Suprapubic skin (tissue), 4 donors: ENCODE measurements at places on chromosomes 2 and 18. TPM values are rescaled to one million over a fixed set of nuclear protein-coding genes. Genes with fewer than 3 reads are reported as not detected.

The SP9 gene
- 1.8 TPM for total RNA-seq

The PPP1R1C gene
- total RNA-seq: 2.0 TPM

The ITGA4 gene
- 0.68 TPM for total RNA-seq

The RTP5 gene
- total RNA-seq: not detected

The C1GALT1C1L gene
- total RNA-seq: not detected

The SH3BP4 gene
- total RNA-seq: 82.6 TPM

The RSAD2 gene
- not detected for total RNA-seq

The COL6A3 gene
- 79.2 TPM for total RNA-seq

The SNTG2 gene
- 3.2 TPM for total RNA-seq

The ALPI gene
- total RNA-seq: not detected

The IL36B gene
- 2.9 TPM for total RNA-seq

The STRN gene
- total RNA-seq: 36.4 TPM

The RGPD4 gene
- total RNA-seq: 0.08 TPM

The NEB gene
- total RNA-seq: 19.1 TPM

The CCDC141 gene
- 0.08 TPM for total RNA-seq

The TEKT4 gene
- not detected for total RNA-seq

The SCYGR4 gene
- total RNA-seq: 1.5 TPM

The FAM161A gene
- total RNA-seq: 3.8 TPM

The MOCOS gene
- 4.6 TPM for total RNA-seq

The G6PC2 gene
- not detected for total RNA-seq

The SCN7A gene
- total RNA-seq: 2.5 TPM

The FLACC1 gene
- not detected for total RNA-seq

The KIAA2012 gene
- 0.16 TPM for total RNA-seq

The NAT8 gene
- not detected for total RNA-seq

The CD8B2 gene
- not detected for total RNA-seq

The DCTN1 gene
- 83.4 TPM for total RNA-seq

The GKN1 gene
- not detected for total RNA-seq

The ILKAP gene
- total RNA-seq: 82.6 TPM

The DLGAP1 gene
- total RNA-seq: 4.7 TPM

The CRYGC gene
- total RNA-seq: not detected

The ANKRD23 gene
- 6.1 TPM for total RNA-seq

The GREB1L gene
- 7.6 TPM for total RNA-seq

The NOL4 gene
- total RNA-seq: 1.1 TPM

The CSRNP3 gene
- 7.2 TPM for total RNA-seq

The PLA2R1 gene
- 31.3 TPM for total RNA-seq

The LIPT1 gene
- 6.9 TPM for total RNA-seq

The QPCT gene
- total RNA-seq: 58.5 TPM

The ADAM17 gene
- total RNA-seq: 32.7 TPM

The AKAIN1 gene
- total RNA-seq: not detected

The HAAO gene
- total RNA-seq: 4.7 TPM

The MRPL44 gene
- 24.4 TPM for total RNA-seq

The TNFAIP6 gene
- total RNA-seq: not detected

The EGR4 gene
- not detected for total RNA-seq

The IL36RN gene
- total RNA-seq: 73.9 TPM

The FAM228A gene
- not detected for total RNA-seq

The ADRA2B gene
- 1.4 TPM for total RNA-seq

The CCDC74B gene
- total RNA-seq: 0.96 TPM

The ANKAR gene
- 3.3 TPM for total RNA-seq

The SLC38A11 gene
- total RNA-seq: 1.1 TPM

The ZNF385B gene
- 1.7 TPM for total RNA-seq

The ASB18 gene
- not detected for total RNA-seq

The TMEM198 gene
- total RNA-seq: 0.56 TPM
